ENCODE measurements at places on chromosomes 6 and 20. TPM values are rescaled to one million over a fixed set of nuclear protein-coding genes. Genes with fewer than 3 reads are reported as not detected.

Gene CASS4
- 0.51 TPM for total RNA-seq

Gene WFDC5
- not detected for total RNA-seq

Gene C6orf15
- not detected for total RNA-seq

Gene PNLDC1
- 0.24 TPM for total RNA-seq

Gene TMEM244
- total RNA-seq, result not detected

Measured in activated B cell treated with CpG ODN at 0.5 μM for 24 hours (primary cell).